ENCODE measurements at places on chromosomes 6 and 20.

DNA sequence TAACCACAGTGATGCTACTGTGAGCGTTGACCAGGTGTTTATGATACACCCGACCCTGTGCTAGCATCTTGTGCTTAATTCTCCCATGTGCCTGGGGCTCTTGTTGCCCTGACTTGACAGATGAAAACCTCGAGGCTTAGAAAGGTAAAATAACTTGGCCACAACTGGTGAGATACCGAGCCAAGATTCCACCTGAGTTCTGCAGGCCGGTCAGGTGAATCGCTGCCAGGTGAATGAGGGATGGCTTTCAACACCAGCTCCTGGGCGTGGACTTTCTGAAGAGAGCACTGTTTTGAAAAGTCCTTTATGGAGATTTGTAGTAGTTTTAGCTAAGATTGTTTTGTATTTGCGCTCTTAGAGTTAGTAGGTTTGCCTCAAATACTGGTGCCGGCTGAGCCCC lies 12.2 kb upstream of the ZNF831 start:
- H3K4me3 ChIP-seq, result no peak overlapping the region
- peak; percentile 64 for DNase-seq
- peaks cover 5% of the 10 kb centered on the region for H3K4me1 ChIP-seq
- H3K27ac ChIP-seq, result peak overlapping the region; percentile 79
- H3K27me3 ChIP-seq, result no peaks in the 10 kb centered on the region
- no peaks in the 10 kb centered on the region for H3K36me3 ChIP-seq

DNA sequence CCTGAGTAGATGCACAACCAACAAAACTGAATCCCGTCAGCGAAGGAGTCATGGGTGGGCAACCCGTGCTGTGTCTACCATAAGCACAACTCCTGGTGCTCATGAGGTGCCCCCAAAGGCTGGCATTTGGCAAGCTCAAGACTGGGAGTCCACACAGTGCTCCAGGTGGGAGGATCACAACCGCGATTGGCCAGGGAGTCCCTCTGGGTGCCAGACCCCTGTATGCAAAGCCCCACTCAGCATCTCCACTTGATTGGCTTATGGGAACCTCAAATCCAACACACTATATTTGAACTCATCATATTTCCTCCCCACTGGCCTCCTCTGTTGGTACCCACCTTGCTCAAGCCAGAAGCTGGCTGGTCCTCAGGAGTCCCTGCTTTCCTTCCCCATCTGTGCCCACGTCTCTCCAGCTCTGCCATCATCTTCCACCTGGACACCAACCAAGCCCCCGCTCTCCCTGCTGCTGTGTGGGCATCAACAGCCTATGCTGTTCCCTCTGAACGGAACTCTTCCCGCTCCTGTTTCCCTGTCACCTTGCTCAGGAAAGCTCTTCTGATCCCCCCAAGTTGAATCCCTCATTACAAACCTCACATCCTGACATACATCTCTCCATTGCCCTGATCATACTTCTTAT lies 142.3 kb upstream of the PTPN1 start:
- H3K36me3 ChIP-seq, result no peaks in the 10 kb centered on the region
- no peak for DNase-seq
- H3K4me3 ChIP-seq, result no peak overlapping the region

- DNase-seq, result no peak
- H3K4me3 ChIP-seq, result no peak overlapping the region
- H3K4me1 ChIP-seq, result no peaks in the 10 kb centered on the region
- H3K36me3 ChIP-seq, result no peaks in the 10 kb centered on the region
These were observed 34.5 kb downstream of the TXLNB start for GRCh38 chr6:139257291-139257690.

DNA sequence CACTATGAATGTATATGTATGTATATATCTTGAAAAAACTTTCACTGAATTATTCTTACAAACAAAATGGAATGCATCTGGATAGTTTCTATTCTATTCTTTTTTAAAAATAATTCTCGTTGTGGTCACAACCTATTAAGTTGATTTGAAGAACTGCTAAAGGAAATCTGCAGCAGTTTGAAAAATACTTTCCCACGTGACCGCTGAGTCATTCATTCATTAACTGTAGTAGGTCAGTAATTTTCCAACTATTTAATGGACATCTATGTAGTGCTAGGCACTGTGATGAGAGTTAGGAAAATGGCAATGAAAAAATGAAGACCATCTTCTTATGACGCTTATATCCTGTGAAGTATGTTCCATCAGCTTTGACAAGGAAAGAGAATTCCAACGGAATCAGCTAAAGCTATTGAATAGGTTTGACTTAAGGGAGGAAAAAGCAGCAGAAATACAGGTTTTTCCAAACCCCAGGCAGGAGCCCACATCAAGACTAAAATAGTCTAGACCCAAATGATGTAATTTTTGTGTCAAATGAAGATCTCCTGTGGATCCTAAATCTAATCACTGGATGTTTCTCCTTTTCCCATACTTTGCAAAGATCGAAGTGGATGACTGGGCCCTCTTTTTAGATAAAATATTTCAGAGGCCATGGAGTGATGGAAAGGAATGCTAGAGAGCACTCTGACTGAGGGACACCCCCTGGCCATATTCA lies 4.1 kb upstream of the EFHC1 start:
- H3K4me3 ChIP-seq, result no peak overlapping the region
- no peaks in the 10 kb centered on the region for H3K27me3 ChIP-seq
- no peaks in the 10 kb centered on the region for H3K4me1 ChIP-seq
- H3K36me3 ChIP-seq, result no peaks in the 10 kb centered on the region
